ENCODE measurements at places on chromosomes 2 and 18.
A peak's percentile ranks its signal among the peaks of the same experiment; 100 is the strongest.

GRCh38 chr2:8986327-8986976, 17.0 kb downstream of the MBOAT2 start:
- DNase-seq: no peak

- DNase-seq: no peak
These were observed 110.9 kb upstream of the PNPT1 start for GRCh38 chr2:55804535-55804934.

DNA sequence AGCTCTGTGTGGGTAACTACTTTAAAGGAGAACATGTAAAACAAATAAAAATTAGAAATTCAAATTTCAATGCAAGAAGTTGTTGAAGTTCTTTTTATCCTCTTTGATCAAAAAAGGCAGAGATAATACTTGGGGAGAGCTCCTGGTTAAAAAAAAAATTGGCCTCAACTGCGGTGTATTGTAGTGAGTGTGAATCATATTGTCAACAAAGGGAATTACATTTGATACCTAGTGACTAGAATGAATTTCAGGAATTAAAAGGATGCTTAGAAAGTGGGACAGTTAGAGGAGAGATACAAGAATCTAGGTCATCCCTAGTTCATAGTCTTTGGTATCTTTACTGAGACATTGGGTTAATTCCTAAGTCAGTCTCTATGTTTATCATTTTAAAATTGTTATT, 473.0 kb downstream of the CCDC85A start:
- DNase-seq: no peak

- no peak for DNase-seq
These were observed 403.3 kb downstream of the SUCLG1 start for GRCh38 chr2:84055816-84056215.

- peak; percentile 13 for DNase-seq
These were observed 37.7 kb upstream of the MEX3C start for GRCh38 chr18:51235009-51235789.

- DNase-seq: no peak
These were observed 49.0 kb downstream of the FBLN7 start for GRCh38 chr2:112187046-112187715.

GRCh38 chr2:102841107-102841840, 79.4 kb downstream of the TMEM182 start:
- DNase-seq: no peak

DNA sequence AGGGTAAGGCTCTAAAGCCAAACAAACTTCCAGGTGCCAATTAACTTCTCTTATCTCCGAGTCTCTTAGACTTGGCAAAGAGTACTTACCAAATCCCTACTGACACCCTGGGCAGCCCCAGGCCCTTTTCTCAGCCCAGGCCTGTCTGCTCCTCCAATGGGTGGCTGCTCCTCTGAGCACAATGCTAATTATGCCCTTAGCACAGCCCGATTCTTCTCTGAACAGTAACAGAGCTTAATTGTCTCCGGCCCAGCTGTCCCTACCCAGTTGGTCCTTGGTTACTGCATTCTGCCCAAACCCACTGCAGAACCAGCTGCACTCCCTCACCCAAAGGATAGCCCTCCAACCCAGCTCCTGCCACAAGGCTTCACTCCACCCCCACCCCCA, 110.3 kb downstream of the SMAD7 start:
- DNase-seq: no peak

GRCh38 chr18:532018-532417, 31.5 kb upstream of the COLEC12 start:
- no peak for DNase-seq

- DNase-seq: no peak
These were observed 320.3 kb upstream of the NRP2 start for GRCh38 chr2:205361970-205362369.

- no peak for DNase-seq
These were observed 22.5 kb downstream of the EHBP1 start for GRCh38 chr2:62727876-62728566.
